SJCRH30 (cell line): ENCODE measurements at places on chromosomes 3 and 15. TPM values are rescaled to one million over a fixed set of nuclear protein-coding genes. Genes with fewer than 3 reads are reported as not detected.

TM6SF1 gene
- total RNA-seq = 4.1 and 5.4 TPM in 2 replicates

COPS2 gene
- 85.8 and 103 TPM in 2 replicates for total RNA-seq

DNAH12 gene
- 1.3 and 1.4 TPM in 2 replicates for total RNA-seq

VWA5B2 gene
- total RNA-seq = 0.51 and 1.0 TPM in 2 replicates

IQCH gene
- total RNA-seq = 3.2 and 3.7 TPM in 2 replicates

VGLL3 gene
- 77.4 and 86.6 TPM in 2 replicates for total RNA-seq

ACVR2B gene
- 27.8 and 29.1 TPM in 2 replicates for total RNA-seq

STRIT1 gene
- total RNA-seq = not detected in 2 replicates

TPRG1 gene
- total RNA-seq = 0.04 TPM in 1 of 2 replicates, not detected in the other

SCN10A gene
- not detected in 2 replicates for total RNA-seq
